AG20443 (cell line): ENCODE measurements at places on chromosomes 4 and X.
A peak's percentile ranks its signal among the peaks of the same experiment; 100 is the strongest.

DNA sequence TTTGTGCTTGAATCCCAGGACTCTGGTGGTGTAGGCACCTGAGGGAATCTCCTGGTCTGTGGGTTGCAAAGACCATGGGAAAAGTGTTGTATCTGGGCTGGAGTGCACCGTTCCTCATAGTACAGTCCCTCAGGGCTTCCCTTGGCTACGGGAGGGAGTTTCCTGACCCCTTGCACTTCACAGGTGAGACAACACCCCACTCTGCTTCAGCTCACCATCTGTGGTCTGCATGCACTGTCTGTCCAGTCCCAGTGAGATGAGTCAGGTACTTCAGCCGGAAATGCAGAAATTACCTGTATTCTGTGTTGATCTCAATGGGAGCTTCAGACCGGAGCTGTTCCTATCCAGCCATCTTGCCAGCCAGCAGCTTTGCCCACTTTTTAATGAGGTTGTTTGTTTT, 353.0 kb upstream of the IRS4 start:
- no peak for DNase-seq

DNA sequence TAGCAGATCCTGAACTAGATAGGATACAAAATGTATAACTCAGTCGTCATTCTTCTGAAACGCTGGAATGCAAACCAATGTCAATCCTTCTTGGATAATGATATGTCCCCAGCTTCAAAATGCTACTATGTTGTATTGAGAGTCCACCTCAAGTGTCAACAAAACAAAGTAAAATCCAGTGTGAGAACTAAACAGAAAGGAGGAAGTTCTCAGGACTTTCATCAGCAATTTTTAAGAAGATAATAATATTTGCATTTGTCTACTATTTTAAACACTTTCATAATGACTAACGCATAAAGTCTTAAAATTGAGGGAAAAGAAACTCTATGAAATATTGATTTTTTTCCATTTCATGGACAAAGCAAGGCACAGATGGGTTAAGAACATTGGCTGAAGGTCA, 36.3 kb downstream of the SOD3 start:
- DNase-seq: no peak

GRCh38 chrX:106391284-106391911, 220.4 kb upstream of the RADX start:
- DNase-seq: no peak

- DNase-seq: no peak
These were observed 409 bp downstream of the UGDH start for GRCh38 chr4:39526765-39527295.

DNA sequence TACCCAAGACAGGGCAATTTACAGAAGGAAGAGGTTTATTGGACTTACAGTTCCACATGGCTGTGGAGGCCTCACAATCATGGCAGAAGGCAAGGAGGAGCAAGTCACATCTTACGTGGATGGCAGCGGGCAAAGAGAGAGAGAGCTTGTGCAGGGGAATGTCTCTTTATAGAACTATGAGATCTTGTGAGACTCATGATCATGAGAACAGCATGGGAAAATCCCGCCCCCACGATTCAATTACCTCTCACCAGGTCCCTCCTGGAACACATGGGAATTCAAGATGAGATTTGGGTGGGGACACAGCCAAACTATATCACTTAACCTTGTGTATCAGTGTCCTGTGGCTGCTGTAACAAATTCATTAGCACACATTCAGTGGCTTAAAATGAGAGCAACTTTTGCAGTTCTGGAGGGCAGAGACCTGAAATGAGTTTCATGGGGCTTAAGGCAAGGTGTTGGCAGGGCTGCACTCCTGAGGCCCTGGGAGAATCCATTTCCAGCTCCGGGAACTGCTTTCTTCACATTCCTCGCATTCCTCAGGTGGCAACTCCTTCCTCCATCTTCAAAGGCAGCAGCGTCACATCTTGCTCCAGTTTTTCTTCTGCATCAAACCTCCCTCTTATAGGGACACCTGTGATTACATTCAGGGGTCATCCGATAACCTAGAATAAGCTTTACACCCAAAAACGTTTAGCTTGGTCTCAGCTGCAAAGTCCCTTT, 22.3 kb upstream of the NSG1 start:
- no peak for DNase-seq

GRCh38 chr4:147761218-147761883, 29.5 kb downstream of the ARHGAP10 start:
- no peak for DNase-seq

DNA sequence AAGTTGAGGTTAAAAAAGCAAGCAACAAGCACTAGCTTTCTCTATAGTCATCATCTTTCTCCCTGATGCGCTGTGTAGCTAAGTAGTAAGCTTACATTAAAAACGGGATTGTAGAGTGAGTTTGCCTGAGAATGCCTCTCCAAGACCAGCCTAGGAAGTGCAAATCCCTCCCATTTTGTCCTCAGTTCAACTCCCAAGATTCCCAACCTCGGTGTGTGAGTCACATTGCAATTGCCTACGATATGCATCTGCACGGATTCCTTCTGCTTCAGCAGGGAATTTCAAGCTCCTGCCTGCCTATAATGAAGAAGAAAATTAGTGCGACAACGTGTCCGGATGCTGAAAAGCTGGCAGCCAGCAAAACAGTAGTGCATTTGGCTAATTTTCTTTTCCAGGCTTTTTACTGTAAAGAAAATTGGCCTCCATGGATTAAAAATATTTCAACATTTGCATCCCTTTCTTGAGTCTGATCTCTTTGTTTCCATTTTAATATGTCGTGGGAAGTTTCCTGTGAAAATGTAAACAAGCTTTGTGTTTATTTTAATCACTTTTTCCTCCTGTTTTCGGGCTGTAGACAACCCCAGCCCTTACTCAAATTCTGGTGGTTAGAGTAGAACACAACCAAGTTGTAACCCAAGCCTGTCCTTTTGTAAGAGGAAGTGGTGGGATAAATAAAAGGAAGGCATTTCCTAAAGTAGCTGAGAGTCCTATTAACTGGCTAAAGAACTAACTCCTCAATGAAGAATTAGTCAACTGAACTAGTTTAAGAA, 58.4 kb upstream of the TET2 start:
- peak; percentile 78 for DNase-seq

DNA sequence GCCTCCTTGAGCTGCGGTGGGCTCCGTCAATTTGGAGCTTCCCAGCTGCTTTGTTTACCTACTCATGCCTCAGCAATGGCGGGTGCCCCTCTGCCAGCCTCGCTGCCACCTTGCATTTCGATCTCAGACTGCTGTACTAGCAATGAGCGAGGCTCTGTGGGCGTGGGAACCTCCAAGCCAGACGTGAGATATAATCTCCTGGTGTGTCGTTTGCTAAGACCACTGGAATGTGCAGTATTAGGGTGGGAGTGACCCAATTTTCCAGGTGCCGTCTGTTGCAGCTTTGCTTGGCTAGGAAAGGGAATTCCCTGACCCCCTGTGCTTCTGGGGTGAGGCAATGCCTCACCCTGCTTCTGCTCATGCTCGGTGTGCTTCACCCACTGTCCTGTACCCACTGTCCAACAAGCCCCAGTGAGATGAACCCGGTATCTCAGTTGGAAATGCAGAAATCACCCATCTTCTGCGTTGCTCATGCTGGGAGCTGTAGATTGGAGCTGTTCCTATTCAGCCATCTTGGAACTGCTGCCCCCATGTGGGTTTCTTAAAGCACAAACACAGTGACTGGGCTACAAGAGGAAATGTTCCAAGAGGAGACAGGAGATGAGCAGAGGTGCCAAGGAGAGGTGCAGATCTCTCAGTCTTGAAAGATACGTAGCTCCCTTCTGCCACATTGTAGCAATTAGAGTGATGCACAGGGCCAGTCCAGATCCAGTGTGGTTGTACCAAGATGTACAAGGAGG, 193.0 kb upstream of the IGFBP7 start:
- DNase-seq: no peak

GRCh38 chr4:139846766-139847165, 181.1 kb downstream of the MGST2 start:
- no peak for DNase-seq

- no peak for DNase-seq
These were observed 974.3 kb upstream of the INTU start for GRCh38 chr4:126658411-126658810.

DNA sequence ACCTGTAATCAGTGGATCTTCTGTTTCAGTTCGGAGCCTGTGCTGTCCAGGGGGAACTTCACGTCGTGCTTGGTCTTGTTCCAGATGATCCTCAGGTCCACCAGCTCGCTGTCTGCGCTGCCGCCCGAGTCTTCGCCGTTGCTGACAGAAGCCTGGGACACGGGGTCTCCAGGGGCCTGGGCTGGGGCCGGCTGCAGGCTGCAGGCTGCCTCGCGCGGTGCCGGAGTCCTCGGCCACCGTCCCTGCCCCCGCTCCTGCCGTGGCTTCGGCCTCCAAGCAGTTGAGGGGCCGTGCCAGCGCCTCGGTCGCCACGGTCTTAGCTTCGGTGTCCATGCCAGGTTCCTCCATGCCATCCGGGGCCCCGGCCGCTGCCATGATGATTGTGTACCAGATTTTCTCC, 37.3 kb upstream of the CCNI start:
- DNase-seq: no peak

DNA sequence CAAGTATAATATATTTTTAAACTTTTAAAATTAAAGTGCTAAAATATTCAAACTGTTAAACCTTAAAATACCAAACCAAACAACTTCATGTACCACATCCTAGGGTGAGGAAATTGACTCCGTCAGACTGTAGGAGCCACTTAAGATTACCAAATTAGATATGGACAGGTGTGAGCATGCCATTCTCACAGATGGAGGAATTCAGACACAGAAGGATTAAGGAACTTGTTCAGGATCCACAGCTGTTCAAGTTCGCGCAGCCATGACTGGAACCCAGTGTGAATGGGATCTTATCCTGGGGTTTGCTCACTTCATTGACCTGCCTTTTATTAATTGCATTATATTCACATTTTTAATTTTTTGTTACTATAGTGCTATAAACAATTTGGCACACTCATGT, 224.9 kb upstream of the PCDH7 start:
- DNase-seq: no peak

GRCh38 chrX:55663584-55663983, 40.4 kb downstream of the FOXR2 start:
- DNase-seq: no peak

DNA sequence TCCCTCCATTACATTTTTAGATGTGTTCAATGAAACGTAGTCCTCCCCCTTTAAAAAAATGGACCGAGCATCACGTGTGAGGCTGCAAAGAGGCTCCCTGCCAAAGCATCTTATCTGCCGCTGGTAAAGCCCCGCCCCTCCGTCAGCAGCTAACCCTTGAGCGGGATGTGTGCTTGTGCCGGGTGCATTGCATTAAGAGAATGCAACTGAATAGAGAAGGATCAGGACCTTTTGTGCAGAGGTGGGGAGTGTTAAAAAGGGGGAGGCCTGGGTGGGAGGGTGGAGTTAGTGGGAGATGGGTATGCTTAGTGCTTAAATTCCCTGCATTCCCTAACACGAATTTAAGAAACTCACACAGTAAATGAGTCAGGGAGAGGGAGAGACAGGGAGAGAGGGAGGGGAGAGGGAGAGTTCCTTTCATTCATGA, 66.0 kb downstream of the TBL1X start:
- peak; percentile 80 for DNase-seq

DNA sequence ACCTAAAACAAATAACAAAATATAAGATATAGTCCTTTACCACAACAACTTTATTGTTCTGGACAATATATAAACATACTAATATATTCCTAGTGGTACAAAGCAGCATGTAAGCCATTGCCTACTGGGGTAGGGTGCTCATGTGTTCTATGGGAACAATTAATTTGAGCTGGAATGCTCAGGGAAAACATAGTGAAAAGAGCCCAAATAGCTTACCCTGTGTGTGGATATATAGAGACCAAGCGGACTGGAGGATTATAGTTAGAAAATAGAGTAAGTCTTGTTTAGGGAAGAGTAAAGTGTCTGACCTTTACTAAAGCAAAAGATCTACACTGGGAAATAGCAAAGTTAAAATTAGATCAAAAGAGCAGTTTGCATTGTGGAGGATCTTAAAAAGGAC, 64.8 kb downstream of the MAD2L1 start:
- no peak for DNase-seq

DNA sequence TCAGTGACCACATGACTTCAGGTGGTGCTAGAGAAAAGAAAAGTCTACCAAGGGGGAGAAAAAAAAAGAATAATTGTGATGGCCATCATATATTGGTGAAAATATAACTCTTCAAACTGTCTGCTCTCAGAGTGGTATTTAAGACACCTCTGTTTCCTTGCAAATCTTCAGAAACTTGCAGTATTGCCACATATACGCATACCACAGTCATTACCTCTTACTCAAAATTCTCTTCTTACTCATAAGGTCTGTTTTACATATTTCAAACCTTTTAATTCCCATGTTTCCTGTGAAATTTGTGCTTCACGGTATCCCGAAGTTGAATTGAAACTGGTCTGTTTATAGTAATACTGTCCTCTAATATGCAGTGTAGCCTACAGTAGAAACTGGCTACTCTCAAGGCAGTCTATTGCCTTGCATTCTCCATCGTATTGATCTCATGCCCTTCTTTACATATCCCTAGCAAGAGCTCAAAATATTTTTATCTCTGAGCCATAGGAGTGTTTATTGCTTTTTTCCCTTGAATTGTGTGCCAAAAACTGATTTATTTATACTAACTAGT, 34.7 kb upstream of the LHFPL1 start:
- DNase-seq: peak; percentile 6

DNA sequence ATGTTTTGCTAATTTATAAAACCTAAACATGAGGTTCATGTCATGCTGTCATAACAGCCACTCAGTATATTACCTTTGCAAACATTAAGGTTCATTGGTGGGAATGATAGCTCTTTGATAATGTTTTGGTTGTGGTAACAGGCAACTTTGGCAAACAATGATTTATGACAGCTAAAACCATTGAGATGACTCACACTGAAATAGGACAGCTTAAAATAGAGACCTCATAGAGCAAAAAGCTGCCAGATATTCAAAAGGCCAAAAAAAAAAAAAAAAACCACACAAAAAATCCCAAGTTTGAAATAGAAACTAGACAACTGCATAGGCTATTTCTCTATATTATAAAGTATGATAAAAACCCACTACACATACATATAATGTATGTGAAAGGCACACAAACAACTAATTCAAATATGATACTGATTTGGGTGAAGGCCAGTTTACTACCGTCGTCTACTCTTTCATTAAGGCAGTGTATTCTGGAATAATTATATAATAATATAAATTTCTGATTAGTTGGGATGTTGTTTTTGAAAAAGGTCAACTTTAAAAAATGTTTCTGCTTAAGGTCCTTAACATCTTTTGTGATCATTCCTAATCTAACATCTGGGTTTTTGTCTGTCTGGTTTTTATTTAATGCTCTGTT, 646.0 kb upstream of the PITX2 start:
- DNase-seq: peak; percentile 48

DNA sequence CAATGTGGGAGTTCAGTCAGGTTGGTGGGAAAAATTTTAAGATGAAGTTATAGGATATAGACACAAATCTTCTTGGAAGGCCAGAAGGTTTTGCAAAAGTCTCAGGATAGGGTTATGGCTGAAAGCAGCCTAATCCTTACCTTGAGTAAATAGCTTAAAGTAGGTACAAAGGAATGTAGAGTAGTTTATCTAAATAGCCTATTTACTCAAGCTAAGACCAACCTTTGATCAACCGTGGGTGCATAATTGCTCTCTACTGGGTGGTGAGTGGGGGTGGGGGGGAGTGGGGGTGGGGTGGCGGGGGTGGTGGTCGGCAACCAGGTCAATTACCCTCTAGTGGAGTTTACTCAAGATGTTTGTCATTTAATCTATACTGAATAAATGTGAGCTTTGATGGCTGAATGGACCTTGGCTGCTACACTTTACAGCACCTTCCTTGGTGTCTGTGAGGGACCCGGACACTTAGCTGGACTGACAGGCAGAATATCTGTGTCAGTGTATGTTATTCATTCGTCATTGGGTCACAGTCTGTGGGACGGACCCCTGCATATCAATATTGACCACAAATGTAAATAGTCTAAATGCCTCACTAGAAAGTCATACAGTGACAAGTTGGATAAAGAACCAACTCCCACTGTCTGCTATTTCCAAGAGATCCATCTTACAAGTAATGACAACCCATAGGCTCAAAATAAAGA, 545.7 kb upstream of the PABPC4L start:
- DNase-seq: no peak
